Posterior vena cava (tissue), 2 donors: ENCODE measurements at places on chromosomes 13 and 19. TPM values are rescaled to one million over a fixed set of nuclear protein-coding genes. Genes with fewer than 3 reads are reported as not detected.

POU4F1 gene
- not detected for total RNA-seq

OR7D2 gene
- total RNA-seq = not detected

KL gene
- total RNA-seq = 2.4 TPM

FFAR3 gene
- 0.14 TPM for total RNA-seq

ZNF442 gene
- total RNA-seq = 4.9 TPM

SMIM44 gene
- not detected for total RNA-seq

ZBTB32 gene
- not detected for total RNA-seq

CDK8 gene
- 14.4 TPM for total RNA-seq

NKG7 gene
- total RNA-seq = 3.0 TPM

KASH5 gene
- not detected for total RNA-seq

ZNF98 gene
- 3.8 TPM for total RNA-seq

GPI gene
- 176 TPM for total RNA-seq

PLIN4 gene
- 21.4 TPM for total RNA-seq

FCER2 gene
- 0.71 TPM for total RNA-seq

ZNF221 gene
- 4.4 TPM for total RNA-seq

UBE2L5 gene
- total RNA-seq = 0.14 TPM

TEAD2 gene
- 32.4 TPM for total RNA-seq

RPL18A gene
- total RNA-seq = 1,308 TPM

C19orf38 gene
- 2.0 TPM for total RNA-seq

ACER1 gene
- not detected for total RNA-seq

CEACAM16 gene
- not detected for total RNA-seq

ZNF792 gene
- 4.9 TPM for total RNA-seq

FGF22 gene
- total RNA-seq = 0.37 TPM

GTF3A gene
- 83.2 TPM for total RNA-seq

CAPN12 gene
- 1.9 TPM for total RNA-seq

PDE4C gene
- 0.90 TPM for total RNA-seq

HIPK4 gene
- 0.29 TPM for total RNA-seq

FUT6 gene
- not detected for total RNA-seq

GARIN5A gene
- not detected for total RNA-seq

ZNF121 gene
- 30.0 TPM for total RNA-seq

RANBP3 gene
- total RNA-seq = 55.4 TPM

BIVM gene
- 15.3 TPM for total RNA-seq

PCDH9 gene
- total RNA-seq = 2.4 TPM

C19orf85 gene
- total RNA-seq = not detected

SNRPD2 gene
- 250 TPM for total RNA-seq

CELF5 gene
- total RNA-seq = not detected

UFM1 gene
- total RNA-seq = 67.7 TPM

LRRC63 gene
- not detected for total RNA-seq

FAM216B gene
- not detected for total RNA-seq

TEX26 gene
- total RNA-seq = 0.38 TPM

TMC4 gene
- total RNA-seq = 1.4 TPM

RNF113B gene
- total RNA-seq = not detected

CEACAM21 gene
- total RNA-seq = 0.48 TPM

SELENOV gene
- not detected for total RNA-seq

ZNF57 gene
- total RNA-seq = 2.4 TPM
